ENCODE measurements at places on chromosomes 16 and 17.

DNA sequence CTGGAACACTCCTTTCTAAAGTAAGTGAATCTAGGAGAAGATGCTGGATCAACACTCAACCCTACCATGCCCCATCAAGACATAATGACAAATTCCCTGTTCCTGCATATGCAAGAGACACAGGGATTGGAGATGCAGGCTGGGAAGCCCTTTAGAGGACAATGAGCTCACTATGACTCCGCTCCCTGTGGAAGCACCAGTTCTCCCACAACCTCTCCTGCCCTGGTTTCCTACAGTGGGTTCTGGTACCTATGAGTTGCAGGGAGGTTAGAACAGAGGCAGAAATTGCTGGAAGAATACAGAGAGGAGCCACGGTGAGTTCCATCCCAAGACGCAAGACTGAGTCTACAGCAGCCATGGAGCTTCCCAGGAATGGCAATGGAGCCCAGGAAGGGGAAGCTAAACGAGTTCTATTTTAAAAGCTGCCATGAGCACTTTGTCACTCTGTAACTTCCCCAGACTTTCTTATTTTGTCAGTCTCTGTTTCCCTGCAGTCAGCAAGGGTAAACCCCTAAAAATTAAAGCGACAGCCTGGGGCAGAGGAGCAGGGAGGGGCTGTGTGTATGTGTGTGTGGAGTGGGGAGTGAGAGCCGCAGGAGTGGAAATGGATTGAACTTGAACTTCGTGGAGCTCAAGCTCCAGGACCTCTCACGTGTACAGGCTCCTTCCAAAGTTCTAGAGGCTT lies 42.3 kb upstream of the PIK3R6 start:
- DNase-seq: no peak

GRCh38 chr16:19810817-19811731 lies 73.6 kb downstream of the GPRC5B start:
- DNase-seq: no peak

DNA sequence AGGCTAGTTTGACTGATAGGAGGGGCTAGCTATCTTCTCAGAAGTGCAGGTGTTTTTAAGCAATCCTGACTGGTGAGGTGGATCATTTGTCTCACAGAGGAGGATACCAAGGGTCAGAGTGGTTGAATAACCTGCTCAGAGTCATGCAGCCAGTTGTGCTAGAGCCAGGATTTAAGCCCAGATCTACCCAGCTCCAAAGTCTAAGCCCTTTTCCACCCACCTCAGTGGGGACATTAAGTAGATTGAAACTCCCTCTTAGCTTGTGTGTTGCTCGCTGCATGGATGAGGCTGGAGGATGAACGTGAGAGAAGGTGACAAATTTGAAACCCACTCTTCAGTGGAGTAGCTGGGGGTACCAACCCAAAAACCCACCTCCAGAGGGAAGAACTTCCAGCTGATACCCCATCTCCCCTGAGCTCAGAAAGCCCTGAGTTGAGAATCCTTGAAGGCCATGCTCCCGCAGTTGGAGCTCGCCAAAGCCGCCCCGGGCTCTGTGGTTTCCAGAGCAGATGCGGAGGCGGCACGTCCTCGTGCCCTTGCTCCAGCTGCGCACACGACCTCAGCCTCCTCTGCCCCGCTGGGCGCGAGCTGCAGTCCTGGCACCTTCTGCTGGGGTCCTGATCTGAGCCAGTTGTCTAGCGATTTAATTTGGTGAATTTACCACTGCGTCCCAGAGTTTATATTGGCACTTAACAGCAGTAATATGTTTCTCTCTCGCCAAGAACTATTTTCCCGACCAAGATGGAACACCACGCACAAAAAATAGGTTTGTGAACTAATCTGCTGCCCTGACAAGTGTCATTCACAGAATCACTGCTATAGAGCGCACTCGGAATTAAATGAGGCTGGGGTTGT lies 159.5 kb downstream of the CCDC182 start:
- DNase-seq: no peak

- DNase-seq: no peak
These were observed 42.6 kb downstream of the ABCA9 start for GRCh38 chr17:69018022-69018615.

DNA sequence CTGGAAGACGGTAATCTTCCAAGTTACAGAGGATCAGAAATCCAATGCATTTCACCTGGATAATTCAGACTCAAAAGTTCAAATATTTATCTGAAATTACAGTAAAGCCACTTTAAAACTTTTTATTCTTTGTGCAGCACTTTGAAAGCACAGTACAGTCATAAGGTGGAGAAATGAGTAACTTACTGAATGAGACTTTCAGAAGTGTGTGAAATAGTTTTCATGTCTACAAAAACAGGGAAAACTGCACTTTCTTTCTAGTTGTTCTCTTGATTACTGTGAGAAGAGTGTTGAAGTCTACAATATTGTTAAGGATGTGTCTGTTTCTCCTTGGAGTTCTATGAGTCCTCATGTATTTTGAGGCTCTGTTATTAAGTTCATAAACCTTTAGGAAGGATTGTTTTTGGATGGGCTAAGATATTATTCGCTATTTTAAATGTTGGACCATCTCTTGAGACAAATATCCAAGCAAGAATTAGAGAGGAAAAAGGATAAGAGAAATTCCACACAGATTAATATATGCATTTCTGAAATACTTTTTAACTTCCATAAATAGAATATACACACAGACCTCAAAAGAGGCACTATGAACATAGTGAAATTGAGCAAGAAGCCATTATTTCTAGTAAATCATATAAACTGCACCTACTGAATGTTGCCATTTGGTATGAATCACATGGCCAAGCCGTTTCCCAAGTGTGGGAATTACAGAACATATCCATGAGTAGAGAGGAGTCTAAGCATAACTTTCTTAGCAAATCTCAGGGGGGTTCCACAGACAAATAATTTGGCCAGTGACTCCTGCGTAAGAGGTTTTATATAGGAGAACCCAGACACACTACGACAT lies 83.6 kb upstream of the PLEKHM1 start:
- no peak for DNase-seq

GRCh38 chr16:59154295-59154694 lies 420.2 kb upstream of the GOT2 start:
- DNase-seq: no peak

DNA sequence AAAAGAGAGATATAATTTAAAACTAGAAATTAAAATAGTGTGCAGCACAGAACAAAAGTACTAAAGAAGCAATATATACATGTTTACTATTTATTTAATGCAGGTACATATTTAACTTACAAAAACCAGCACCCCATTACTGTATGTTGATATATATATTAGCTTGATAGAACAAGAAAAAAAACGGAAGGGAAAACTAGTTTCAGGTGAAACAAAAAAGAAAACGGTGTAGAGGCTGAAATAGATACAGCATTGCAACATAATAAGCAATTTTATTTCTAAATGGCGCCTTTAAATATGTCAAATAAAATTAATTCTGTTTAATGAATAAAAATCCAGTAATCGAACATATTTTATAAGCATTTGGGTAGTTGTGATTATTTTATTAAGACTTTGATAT lies 3.9 kb downstream of the HNF1B start:
- DNase-seq: no peak

DNA sequence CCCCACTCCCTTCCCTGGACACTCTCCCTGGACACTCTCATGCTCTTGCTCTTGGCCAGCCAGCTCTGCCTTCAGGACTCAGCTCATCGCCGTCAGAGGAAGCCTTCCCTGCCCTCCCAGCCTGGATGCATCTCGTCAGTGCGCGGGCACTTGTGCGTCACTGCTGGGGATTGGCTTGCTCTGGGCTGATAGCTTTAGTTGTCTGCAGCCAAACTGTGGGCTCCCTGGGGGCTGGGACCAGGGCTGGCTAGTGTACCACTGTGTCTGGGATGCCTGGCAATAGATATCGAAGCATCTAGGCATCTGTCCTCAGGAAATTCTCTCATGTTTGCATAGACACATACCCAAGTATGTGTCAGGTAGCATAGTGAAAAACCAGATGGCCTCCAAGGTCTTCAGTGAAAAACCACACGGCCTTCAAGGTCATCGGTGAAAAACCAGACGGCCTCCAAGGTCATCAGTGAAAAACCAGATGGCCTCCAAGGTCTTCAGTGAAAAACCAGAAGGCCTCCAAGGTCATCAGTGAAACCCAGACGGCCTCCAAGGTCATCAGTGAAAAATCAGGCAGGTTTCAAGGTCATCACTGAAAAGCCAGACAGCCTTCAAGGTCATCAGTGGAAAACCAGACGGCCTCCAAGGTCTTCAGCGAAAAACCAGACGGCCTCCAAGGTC lies 72.0 kb downstream of the CMIP start:
- DNase-seq: no peak

DNA sequence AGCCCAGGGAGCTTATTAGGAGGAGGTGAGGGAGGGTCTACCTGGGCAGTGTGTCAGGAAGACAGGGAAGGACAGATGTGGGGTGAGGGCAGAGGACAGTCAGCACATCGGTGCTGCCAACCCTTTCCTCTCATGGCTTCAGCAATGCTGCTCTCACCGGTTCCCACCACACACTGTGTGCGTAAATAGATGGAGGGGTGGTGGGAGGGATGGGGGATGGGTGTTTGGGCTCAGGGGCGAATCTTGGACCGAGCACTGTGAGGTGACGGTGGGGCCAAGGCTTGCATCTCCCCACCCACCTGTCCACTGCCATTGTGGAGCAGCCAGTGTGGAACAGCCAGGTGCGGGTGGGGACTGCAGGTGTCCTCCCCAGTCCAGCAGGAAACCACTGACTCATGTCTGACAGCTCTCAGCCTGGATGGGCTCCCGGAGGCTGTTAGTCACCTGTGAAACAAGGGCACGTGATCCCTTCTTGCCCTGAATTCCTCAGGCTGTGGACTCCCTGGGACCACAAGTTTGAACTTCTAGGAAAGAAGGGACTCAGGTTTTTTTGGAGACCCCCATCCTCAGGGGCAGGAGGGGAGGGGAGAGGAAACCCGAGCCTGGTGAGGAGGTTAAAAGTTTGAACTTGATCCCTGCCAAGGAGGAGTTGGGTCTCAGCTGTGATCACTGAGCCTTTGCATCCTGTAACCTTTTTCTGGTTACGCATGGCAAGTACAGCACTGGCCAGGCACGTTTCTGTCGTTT lies 42.7 kb upstream of the SMPD3 start:
- DNase-seq: no peak

DNA sequence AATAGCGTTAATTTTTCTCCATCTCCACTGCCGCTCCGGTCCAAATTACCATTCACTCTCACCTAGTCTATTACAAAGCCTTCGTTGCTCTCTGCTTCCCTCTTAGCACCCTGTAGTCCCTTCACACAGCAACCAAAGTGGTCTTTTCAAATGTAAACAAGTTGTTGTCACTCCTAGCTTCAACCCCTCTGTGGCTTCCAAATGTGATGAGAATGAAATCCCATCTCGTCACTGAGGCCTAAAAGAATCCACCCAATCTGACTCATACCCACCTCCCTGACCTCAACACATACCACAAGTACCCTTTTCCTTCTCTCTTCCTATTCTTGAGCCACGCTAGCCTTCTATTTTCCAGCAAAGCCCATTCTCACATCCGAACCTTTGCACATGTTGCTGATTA lies 2.2 kb upstream of the PELP1 start:
- no peak for DNase-seq

- peak; percentile 62 for DNase-seq
These were observed 924 bp downstream of the SMARCD2 start for GRCh38 chr17:63841350-63842172.

DNA sequence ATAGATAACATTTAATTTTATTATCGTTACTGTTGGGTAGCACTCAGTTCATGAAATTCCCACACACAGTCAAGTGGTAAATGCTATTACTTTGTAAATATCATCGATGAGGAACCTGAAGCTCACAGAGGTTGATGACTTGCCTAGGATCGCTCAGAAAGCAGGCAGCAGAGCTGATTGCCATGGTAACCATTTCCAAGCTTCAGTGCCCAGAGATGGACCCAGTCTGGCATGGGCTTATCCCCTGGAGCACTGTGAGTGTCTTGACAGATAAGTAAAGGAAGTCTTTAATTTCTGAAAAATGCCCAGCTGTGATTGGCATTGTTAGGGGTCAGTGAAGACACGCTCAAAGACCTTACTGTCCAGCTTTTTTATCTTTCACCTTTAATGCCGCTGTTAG lies 95.0 kb downstream of the PRKCB start:
- no peak for DNase-seq

DNA sequence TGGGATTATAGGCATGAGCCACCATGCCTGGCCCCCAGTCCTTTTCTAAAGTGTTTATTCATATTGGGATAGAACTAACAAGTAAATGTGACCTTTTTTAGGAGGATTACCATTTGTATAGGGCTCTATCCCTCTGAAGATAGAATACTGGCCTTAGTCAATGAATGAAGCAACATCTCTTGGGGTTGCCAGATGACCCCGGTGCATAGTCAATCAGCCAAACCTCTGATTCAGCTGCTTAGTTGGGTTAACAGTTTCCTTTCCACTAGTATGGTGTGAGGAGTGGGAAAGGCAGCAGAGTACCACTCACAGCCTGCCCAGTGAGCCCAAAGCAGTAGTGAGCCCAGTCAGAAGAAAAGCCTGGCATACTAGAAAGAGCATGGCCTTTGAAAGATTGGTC lies 94.6 kb upstream of the TBX2 start:
- no peak for DNase-seq

GRCh38 chr16:1152123-1152638 lies 725 bp upstream of the CACNA1H start:
- DNase-seq: no peak

DNA sequence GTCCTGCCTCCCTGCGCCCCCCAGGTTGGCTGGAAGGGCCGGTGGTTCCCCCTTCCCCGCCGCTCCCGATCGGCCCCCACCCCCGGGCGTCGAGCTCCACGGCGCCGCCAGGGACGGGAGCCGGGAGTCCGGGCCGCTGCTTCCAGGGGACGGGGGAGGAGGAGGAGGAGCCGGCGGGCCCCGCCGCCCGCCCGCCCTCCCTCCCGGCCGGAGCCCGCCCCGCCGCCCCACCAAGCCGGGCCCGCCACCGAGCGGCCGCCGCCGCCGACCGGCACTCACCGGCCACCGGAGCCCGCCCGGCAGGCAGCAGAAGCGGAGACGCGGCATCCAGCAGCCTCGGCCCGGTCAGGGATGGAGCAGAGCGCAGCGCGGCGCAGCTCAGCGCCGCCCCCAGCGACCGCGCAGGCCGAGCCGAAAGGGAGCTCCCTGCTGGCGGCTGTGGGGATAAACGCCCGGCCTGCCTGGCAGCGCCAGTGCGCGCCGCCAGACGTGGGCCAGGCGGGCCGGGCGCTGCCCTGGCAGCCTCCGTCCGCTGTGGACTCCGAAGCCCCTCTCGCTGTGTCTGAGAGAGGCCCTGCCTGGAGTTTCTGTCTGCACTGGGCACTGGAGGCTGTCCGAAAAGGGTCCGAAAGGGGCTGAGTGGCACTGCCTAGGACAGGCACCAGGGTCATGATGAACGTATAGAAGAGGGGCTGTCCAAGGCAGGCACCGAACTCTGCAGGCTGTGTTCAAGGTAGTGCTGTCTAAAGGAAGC lies at the start of gene MYO18A:
Gene MYO18A, minus strand, starts transcription at position 365 of the 754 bp plus-strand sequence. CDS start 13,458 bp downstream, outside the sequence.
- DNase-seq: peak; percentile 84

- no peak for DNase-seq
These were observed 13.8 kb downstream of the IL34 start for GRCh38 chr16:70659953-70660671.

GRCh38 chr17:78461799-78462053 lies 83.3 kb downstream of the PGS1 start:
- no peak for DNase-seq

DNA sequence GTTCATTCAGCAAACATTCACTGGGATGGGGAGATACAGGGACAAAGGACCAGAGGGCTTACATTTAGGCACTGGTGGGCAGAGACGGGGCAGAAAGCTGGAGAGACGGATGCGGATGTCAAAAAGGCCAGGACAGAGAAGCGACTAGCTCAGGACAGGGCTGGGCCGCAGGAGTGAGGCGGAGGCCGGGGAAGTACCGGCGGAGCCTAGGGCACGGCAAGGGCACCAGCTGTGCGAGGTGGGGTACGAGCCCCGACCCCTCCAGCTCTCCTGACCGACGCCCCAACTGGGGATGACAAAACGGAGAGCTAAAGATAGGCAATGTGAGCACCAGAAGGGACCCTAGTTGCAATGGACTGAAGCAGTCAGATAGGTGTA lies 3.9 kb upstream of the SGCA start:
- no peak for DNase-seq
